MG63 (cell line): ENCODE measurements at places on chromosomes 16 and 17.

DNA sequence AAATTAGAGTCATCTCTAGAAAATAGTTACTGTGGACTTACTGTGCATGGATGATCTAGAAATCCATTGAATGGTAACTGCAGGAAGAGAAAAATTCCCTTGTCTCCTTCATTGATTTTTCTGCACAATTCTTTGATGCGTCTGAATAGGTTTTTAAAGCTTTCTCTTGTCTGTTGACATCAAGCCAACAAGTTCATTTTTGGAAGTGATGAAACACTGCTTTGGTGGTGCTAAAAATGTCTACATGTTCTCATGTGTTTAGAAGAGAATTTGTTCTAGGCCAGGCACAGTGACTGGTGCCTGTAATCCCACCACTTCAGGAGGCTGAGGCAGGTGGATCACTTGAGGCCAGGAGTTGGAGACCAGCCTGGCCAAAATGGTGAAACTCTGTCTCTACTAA is 57.1 kb upstream of the AXIN2 start:
- DNase-seq: no peak

DNA sequence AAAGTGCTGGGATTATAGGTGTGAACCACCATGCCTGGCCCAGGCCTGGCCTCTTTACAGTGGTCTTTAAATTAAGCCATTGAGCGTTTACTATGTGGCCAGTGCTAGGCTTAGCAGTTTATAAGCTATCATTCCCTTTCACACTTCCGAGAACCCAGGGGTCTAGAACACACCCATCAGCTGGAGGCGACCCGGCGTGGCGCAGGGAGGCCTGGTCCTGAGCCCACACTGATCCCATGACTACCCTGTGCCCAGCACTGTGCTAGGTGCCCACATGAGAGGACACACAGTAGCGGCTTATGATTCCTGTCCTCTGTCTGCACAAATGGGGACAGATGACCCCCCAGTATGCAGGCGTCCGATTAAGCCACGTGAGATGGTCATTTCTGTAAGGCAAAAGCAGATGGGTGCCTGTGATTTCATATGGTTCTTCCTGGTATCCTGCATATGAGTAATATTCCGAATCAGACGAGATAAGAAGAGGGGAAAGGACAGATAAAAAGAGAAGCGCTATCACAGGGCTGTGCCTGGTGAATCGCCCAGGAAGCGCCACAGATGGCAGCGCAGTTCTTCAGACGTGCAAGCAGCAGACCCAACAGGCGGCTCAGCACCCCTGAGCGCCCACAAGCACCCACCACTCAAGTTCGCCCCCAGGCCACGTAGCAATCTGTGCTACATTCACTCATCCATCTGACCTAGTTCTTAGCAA is 5.3 kb downstream of the OSGIN1 start:
- DNase-seq: no peak

GRCh38 chr17:38590988-38591758 is 14.6 kb downstream of the SRCIN1 start:
- no peak for DNase-seq

GRCh38 chr17:74732042-74732867 is 4.8 kb upstream of the RAB37 start:
- DNase-seq: no peak

DNA sequence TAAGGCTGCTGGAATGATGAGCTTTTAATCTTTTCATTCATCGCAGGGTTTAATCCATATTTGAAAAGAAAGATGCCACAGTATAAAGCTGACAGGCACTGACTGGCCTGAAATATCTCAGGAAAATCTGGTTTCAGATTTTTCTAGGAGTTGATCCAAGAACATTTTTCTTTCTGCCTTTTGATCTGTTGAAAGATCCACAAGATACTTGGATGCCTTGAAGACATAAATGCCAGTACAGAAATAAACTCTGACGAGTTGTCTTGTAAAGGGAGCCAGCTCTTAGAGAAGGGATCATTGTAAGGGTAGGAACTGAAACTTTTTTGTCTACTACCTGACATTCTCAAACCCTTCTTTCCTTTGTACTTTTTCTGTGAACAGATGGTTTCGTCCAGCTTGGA is 25.4 kb upstream of the KRT20 start:
- DNase-seq: no peak

DNA sequence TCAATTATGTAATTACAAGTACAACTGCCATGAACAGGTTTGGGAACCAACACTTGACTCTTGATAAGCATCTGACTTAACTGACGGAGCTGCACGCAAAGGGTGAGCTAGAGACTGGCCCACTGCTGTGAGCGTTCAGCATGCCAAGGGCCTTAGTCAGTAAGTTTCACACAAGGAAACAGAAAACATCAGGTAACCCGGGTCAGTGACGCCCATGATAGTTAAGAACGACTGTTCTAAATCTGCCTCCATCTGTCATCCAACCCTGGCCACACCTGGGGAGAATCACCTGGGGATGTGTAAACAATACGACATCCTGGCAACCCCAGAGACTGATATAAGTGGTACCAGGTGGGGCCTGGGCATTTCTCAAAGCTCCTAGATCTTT is 12.3 kb downstream of the SMIM5 start:
- no peak for DNase-seq

DNA sequence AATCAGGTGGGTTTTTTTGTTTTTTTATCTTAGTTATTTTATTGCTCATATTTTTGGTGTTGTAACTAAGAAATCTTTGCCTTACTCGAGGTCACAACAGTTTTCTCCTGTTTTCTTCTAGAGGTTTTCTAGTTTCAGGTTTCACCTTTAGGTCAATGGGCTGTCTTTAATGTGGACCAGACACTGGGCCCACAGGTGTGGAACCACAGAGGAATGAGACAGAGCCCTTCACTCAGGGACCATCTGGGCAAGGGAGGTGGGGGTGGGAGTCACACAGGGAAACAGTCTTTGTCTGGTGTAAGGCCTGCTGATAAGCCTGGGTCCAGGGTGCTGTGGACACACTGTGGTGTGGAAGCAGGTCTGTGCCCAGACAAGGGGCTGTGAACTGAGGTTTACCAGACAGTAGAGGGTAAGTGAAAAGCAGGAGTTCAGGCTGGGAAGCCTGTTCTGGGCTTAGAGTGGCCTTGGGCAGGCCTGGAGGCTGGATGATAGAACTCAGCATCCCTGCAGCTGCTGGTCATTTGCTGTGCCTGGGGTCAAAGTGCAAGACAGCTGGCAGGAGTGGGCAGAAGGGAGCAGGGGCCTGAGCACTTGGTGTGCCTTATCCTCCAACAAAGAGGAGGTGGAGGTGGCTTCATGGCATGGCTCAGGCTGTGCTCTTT is 75.6 kb downstream of the SPECC1 start:
- no peak for DNase-seq

DNA sequence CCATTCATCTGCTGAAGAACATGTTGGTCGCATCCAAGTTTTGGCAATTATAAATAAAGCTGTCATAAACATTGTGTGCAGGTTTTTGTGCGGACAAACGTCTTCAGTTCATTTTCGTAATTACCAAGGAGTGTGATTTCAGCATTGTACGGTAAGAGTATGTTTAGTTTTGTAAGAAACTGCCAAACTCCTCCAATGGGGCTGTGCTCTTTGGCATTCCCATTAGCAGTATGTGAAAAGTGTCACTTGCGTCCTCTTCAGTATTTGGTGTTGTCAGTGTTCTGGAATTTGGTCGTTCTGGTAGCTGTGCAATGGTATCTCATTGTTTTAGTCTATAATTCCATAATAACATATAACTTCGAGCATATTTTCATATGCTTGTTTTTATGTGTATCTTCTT is 120.9 kb downstream of the BCAS3 start:
- DNase-seq: no peak

DNA sequence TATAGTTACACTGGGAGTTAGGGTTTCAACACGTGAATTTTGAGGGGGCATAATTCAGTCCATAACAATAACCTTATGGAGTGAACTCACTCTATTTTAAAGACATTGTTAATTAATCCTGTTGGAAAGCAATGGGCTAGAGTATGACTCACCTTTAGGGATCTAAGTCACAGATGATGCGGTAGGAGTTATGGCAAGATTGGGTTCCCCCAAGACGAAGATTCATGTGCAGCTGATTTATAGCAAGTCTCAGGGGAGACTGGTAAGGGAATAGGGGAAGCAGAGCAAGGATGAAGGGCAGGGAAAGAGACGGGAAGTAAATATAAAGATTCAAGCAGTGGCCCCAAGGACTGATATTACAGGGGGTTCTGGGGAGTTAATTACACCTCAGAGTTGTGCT is 159.6 kb upstream of the DNAH9 start:
- no peak for DNase-seq

DNA sequence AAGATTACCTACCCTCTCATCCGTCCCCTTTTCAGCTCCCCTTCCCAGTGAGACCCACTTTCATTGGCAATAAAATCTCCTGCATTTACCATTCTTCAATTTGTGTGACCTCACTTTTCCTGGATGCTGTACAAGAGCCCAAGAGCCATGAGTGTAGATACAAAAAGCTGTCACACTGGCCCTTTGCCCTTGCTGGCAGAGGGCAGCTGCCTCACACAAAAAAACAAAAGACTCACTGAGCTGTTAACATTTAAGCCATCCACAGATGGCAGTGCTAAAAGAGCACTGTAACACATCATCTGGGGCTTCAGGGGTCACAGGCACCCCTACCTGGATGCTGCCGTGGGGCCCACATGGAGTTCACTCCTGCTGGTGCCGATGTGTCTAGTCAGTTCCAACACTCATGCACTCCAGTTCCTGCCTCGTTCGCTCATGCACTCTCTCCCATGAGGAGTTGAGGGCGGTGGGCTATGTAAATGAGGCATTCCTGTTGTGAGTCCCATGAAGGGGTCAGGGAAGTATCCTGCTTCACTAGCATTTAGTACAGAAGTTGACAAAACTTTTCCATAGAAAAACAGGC is 123.1 kb downstream of the CA10 start:
- peak; percentile 74 for DNase-seq

- no peak for DNase-seq
Observed at GRCh38 chr16:69619514-69619913, 53.7 kb downstream of the NFAT5 start.

DNA sequence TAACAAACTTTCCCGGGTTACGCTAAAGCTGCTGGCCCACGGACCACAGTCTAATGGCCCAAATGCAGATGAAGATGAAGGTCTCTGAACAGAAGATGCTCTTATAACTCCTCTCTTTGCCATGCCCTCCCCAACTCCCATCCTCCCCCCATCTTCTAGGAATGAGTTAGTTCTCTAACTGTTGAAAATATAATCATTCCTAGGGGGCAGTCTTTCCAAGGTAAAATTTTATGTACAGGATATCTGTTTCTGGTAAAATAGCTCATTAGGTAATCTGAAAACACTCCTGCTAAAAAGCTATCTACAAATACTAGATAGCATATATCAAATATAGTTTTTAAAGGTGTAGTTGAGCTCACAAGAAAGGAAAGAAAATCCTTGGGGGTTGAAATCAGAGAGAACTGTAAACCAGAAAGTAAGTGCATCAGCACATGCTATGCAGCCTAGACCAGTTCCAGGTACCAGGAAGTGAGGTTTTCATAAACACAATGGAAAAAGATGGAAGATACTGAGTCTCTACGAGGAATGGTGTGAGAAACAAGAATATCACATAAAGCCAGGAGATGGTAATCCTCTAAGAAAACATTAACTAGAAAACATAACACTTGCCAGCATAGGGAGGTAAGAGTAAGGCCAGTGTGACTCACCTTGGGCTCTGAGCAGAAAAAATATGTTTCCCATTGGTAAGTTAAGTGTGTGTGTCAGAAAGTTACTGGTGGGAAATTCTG is 38.1 kb downstream of the CMC2 start:
- no peak for DNase-seq

- DNase-seq: no peak
Observed at GRCh38 chr16:27813591-27813990, 249.9 kb downstream of the GSG1L start.

DNA sequence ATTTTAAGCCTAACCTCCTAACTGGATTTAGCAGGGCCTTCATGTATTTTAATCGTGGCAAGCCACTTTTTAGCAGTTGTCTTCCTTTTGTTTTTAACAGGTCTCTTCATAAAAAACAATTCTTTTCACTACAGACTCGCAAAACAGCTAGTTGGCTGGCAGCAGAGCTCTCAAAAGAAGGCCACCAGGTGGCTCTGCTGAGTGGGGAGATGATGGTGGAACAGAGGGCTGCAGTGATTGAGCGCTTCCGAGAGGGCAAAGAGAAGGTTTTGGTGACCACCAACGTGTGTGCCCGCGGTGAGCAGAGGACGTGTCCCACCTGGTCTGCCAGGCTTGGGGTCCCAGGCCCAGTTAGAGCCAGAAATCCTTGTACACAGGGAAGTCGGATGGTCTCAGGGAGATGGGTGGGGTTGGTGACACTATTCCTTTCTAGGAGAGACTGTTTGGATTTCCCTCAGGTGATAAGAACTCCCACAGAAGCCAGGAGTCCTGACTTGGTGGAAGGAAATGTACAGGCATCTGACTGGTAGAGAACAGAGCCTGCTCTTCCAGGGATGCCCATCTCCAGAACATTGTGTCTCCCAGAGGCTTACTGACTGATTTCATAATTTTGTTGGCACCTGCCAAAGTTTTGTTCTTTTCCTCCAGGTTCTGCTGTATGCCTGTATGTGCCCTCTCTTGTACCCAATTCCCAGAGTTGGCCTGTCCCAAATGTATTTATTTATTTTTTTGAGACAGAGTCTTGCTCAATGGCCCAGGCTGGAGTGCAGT is 14.9 kb upstream of the DDX19A start:
- no peak for DNase-seq
